ENCODE measurements at places on chromosomes 5 and 9.

- no peak for DNase-seq
Measured at GRCh38 chr9:127903557-127904475, 4.4 kb upstream of the ST6GALNAC6 start.

DNA sequence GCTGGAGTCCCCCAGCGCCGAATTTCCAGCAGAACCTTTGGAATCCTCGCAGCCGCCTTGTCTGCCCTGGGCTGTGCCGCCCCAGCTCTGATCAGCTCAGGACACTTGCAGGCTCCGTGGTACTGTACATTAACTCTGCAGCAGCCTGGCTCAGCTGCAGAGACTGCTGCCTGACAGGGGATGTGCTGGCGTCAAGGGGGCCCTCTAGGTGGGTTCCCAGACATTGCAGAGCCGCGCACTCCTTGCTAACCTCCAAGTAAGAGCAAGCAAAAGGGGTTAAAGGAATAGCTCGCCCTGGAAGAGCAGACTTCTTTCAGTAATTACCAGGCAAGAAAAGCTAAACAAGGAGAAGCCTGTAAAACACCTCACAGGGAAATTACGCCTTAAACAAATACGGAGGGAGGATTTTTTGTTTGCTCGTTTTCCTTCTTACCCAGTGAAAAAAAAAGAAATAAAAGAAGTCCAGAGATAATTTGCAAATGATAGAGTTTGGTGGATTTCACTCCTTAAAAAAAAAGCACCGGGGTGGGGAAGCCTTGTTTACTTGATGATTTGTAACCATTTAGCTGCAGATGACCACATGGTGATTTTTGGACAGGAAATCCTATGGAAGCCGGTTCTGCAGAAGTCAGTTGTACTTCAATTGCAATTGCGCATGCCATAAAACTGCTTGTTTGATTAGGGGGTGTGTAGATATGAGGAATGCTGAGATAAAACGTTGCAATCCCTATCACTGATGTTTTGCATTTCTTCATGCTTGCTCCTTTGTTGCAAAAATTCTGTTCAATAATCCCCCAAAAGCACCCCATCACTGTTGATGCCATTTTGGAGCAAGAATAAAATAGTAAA is 305.8 kb downstream of the PDE4D start:
- DNase-seq: peak; percentile 30

- DNase-seq: no peak
Measured at GRCh38 chr5:114434396-114435219, 72.7 kb downstream of the KCNN2 start.

DNA sequence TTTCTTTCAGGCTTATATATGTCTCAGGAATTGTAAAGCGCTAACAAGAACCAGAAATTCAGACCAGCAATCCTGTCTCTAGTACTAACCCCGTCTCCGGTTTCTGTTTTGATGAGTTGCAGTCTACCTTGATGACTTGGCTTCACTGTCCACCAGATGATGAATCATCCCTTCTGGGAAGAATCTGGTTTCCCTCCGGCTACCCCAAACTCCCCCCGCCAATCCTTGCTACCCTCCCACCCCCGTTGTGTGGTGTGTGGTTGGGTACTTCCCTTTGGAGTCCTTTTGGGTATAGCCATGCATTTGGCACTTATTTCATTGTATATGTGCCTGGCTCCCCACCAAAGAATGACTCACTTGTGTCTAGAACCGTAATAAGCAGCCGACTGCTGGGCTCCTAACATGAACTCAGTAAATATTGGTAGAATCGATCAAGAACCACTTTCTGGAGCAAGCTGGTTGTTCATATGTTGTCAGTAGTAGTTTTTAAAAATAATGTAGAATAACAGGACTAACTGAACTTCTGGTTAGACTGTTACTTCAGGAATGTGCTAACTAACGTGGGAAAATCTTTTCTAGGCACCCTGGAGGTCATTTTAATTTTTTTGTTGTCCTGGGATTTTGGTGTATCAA is 8.3 kb upstream of the TGFBI start:
- peak; percentile 96 for DNase-seq

GRCh38 chr5:173316339-173317020 is 11.7 kb downstream of the STC2 start:
- no peak for DNase-seq

DNA sequence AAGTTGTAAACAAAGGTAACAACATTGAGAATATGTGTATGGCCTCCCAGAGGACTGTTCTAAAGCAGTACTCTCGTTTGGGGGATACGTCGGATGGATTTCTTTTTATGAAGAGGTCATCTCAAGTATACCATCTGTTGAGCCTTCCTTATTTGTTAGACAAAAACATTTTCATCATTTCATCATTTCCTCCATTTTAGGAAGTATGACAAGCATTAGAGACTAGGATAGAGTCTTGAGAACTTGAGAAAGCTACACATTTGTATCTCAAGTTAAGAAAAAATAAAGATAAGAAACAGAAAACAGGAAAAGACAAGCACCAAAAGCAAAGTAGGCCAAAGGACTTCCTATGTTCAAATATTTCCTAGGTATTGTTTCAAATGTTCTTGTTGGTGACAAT is 307.0 kb downstream of the EFNA5 start:
- DNase-seq: no peak

DNA sequence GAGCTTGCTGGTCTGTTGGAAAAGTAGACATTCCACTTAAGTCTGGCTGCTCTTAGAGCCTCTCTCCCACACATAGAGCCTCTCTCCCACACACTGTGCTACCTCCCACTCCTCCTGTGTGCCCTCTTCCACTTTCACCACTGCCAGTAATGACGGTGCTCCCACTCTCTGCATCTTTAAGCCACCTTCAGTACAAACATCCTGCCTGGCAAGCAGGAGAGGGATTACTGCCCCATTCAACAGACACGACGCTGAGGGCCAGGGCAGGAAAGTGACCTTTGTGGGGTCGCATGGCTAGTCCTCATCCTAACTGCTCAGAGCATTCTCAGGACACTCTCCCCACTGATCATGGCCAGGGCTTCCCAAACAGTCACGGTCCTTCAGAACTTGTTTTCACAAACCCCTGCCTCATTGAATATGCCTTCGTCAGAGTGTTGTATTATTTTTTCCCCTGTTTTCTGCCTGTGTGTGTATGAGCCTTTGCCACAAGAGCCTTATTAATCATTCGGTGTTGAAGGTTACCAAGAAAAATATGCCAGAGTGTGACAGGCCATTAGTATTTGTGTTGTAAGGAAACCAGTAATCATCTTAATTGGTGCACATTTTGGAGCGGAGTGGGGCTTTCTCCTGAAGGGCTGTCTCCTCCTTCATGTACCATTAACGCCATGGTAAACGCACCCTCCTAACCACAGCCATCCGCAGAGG is 87.1 kb upstream of the SAP30L start:
- no peak for DNase-seq

DNA sequence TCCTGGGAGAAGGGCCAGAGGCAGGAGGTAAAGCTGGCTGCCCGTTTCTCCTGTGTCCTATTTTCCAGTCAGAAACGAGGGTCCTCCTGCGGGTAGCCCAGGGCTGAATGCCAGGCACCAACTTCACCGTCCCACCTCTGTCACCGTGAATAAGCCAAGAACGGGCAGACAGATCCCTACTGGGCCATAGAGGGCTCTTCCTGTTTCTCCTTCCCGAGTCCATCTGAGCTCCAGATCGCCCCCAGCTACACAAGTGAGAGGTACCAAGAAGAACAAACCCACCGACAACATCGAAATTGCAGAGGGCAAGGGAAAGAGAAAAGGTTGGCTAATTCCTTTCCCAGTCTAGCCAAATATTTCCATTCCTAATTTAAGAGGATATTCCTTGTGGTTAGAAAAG is 93.7 kb downstream of the SPOCK1 start:
- DNase-seq: no peak

DNA sequence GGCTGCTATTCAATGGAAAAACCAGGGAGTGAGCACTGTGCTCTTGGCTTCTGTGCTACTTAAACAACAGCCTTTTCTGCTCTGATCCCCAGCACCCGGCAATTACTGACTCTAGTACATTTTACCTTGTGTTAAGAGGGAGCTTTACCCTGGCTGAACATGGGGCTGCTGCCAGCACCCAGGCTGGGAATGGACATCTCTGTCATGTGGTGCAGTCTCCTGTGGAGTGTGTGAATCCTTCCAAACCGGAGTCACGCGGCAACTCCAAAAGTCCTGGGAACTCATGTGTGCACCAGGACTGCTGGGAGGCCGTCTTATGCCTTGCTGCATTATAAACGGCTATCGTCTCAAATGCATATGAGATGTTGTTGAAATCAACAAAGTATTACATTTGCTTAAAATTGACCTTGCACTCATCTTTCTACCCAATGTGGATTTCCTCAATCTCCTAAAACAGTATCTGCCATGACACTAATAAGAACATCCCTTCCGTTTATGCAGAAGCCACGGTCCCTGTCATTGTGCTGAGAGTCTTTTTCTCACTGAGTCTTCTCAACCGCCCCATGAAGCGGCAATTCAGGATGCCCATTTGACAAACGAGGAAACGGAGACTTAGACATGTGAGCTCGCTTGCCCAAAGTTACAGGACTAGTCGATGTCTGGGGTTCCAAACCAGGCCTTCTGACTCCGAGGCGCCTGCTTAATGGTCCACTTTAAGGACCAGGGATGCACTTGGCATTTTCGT is 884 bp upstream of the GSN start:
- no peak for DNase-seq

- DNase-seq: no peak
Measured at GRCh38 chr9:82583524-82583923, 479.4 kb downstream of the RASEF start.

GRCh38 chr5:483011-483410 is 40.0 kb downstream of the EXOC3 start:
- DNase-seq: no peak

DNA sequence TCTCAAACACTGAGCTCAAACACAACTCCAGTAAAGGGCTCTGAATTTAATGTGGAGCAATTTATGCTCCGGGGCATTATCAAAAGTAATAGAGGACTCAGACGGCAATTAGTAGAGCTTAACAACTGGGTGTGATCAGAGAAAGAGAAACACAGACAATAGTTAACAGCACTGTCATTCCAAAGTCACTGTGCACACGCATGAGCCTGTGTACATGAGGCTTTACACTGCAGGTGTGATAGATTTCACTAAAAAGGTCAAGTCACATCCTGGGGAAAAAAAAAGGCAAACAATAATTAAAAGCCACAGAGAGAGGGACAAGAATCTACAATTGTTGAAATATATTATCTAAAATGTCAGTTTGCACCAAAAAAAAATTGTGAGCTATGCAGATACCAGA is 956.5 kb downstream of the CDH18 start:
- no peak for DNase-seq

DNA sequence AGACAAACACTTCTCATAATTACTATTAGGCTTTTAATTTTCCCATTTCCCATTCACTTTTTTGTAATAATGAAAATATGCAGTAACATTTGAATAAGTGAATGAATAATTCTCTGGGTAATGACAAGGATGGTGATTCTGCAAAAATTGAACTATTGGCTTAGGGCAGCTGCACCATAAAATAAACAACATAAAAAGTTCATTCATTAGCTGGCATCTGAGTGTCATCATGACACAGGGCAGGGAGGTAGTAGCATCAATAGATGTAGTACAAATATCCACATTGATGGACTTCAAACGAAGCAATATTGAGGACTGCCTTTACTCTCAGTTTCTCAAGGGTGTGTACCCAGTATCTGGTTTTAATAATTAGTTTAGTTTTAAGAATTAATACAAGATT is 4.9 kb downstream of the MEGF10 start:
- DNase-seq: no peak

GRCh38 chr5:83856881-83857280 is 136.2 kb upstream of the HAPLN1 start:
- DNase-seq: no peak

DNA sequence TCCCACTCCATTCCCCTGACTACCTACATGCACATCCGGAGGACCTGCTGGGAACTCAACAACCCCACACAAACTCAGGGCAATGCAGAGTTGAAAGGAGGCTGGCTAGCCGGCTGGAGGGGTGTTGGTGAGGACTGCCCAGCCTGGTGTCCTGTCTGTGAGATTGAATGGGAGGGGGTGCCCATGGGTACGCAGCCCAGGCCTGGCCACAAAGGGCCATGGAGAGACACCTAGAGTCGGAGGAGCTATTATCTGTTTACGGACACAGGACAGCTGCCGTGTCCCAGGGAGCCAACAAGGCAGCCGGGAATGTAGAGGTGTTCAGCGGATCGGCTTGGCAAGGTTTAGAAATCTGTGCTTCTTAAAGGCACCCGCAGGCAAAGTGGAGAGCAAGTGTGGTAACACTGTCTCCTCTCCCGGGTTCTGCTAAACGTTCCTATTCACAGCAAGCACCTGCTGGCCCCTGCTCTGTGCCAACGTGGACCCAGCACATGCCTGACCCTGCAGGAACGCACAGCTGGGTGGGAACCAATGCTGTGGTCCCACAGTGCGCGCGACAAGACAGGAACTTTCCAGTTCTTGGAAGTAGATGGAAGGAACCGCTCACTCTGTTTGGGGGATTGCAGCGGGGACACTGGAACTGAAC is 166.7 kb downstream of the DAB2IP start:
- no peak for DNase-seq

GRCh38 chr5:179302499-179303185 is 42.6 kb downstream of the ADAMTS2 start:
- DNase-seq: no peak

- no peak for DNase-seq
Measured at GRCh38 chr5:136330353-136331038, 34.8 kb downstream of the TRPC7 start.

DNA sequence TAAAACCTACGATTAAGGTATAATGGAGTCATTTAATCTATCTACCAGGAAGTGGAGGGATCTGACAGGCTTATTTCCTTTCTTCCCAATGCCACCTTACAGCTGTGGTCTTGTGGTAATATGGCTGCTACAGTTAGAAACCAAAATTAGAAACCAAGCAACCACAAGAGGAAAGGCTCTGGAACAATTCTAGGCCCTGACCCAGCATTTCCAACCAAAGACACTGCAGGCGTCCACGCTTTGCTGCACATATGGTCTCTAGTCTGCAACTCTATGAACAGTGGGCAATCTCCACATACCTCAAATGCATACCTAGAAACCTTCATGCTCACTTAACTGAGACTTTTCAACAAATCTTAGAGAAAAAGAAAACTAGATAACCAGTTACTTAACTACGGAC is 339.1 kb downstream of the NFIB start:
- no peak for DNase-seq

GRCh38 chr5:93677359-93677891 is 64.0 kb downstream of the POU5F2 start:
- peak; percentile 85 for DNase-seq

DNA sequence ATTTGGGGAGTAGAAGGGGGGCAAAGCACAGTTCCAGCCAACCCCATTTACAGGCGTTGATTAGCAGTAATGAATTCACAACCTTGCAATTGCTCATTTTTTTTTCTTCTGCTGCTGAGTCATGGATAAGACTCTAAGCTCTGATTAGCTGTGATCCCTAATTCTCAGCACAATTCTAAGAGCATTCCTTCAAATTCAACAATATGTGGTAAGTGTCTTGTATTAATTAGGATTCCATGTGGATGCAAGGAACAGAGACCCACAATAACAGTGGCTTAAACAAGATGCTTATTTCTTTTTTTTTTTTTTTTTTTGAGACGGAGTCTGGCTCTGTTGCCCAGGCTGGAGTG is 133.4 kb downstream of the PALM2AKAP2 start:
- no peak for DNase-seq

GRCh38 chr5:76290321-76290757 is 112.7 kb upstream of the IQGAP2 start:
- DNase-seq: no peak
